ENCODE measurements at places on chromosomes 2 and 18.

GRCh38 chr2:57432528-57432927 is 614.1 kb upstream of the VRK2 start:
- DNase-seq = no peak

DNA sequence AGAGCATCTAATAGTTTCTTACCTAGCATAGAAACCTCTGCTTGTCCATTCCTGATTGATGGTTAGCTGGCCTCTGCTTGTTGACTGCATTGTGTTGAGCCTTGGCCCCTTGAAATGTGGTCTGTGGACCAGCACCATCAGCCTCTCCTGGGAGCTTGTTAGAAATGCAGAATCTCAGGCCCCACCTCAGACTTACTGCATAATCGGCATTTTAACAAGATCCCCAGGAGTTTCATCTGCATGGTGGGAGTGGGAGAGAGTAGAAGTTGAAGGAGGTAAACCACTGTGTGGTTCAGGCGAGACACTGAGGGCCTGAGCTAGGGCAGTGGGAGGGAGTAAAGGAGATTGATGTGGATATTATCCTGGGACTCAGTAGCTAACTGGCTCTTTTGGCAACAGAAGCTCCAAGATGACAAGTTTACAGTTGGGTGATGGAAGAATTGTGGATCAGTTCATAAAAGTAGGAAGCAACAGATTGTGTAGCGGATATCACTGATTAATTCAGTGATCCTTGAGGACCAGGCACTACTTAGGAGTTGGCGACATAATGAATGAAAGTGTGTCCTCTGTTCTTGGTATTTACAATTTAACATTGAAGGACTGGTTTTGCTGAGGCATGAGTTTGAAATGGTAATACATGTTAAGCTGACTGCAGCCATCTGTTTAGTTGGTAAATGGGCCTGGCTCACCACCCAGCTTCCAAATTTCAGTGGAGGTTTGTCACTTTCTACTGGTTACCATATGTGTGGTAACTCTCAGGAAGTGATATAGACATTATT is 20.9 kb downstream of the PHLPP1 start:
- no peak for DNase-seq

DNA sequence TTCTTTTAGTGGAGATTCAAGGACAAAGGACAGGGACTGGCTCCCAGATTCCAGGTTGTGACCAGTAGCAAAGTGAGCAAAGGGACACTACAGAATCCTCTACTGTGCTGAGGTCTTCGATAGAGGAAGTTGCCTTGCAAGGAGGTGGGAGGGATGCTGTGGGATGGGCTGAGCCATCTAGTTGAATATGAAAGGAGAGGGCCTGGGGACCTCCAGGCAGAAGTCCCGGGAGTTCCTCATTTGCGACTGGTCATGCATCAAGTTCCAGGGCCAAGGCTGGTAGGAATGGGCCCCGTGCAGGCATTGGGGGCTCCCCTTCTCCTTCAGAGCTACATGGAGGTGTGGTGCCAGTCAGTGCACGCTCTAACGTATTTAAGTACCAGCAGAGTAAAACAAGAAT is 12.6 kb upstream of the PROM2 start:
- no peak for DNase-seq

DNA sequence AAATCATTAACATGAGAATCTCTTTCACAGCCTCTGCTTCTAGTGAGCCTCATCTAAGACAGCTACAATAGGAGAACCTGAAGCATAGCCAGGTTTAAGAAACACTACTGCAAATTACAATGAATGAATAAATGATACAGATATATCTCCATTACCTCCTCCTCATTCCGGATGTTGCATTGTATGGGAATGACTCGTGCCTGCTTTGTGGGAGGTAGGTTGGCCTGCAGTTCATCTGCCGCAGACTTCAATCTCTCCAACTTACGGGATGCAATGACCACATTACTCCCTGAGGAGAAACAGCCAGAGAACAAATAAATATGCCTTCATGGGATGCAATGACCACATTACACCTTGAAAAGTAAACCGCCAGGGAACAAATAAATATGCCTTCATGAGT is 15.4 kb downstream of the PECR start:
- no peak for DNase-seq

DNA sequence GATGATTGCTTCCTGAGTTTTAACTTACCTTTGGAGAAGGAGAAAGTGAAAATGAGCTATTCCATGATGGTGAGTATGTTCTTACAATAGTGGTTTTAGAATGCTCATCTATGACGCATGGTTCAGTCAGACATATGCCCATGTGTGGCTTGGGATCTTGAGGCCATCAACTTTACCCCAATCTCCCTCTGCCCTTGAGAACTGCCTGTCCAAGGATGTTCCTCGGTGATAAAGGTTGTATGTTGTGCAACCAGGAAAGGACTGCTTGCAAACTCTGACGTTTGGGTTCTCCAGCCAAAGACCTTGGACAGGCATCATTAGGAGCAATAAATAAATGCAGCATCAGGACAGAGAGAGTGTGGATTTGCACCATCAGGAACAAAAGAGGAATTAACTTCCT is 165.0 kb downstream of the ZEB2 start:
- no peak for DNase-seq

DNA sequence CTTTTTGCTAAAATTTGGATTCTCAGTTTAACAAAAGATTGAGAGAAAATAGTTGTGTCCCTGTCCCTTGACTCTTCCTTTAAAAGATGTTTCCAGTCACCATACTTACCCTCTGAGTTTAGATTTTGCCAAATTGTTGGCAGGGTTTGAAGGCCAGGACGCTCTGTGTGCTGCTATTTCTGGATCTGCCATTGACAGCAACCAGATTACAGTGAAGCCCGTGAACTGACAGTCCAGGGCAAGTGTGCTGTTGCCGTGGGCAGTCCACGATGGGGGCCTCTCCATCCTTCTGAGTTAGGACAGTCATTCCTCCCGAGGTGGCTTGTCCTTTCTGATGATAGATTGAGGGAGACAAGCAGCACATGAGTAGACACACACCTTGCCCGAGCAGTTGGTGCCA is 89.9 kb downstream of the PTPRM start:
- no peak for DNase-seq

All from CD4-positive, alpha-beta T cell treated with Interleukin-4 for 4 hours (primary cell).